ENCODE measurements at places on chromosomes 3 and 15.

GRCh38 chr15:89814112-89814742, 425 bp downstream of the ANPEP start:
- DNase-seq: no peak

GRCh38 chr3:72465853-72466252, 382.4 kb downstream of the SHQ1 start:
- no peak for DNase-seq

GRCh38 chr3:110881069-110881468, 190.5 kb upstream of the NECTIN3 start:
- DNase-seq: peak; percentile 13

DNA sequence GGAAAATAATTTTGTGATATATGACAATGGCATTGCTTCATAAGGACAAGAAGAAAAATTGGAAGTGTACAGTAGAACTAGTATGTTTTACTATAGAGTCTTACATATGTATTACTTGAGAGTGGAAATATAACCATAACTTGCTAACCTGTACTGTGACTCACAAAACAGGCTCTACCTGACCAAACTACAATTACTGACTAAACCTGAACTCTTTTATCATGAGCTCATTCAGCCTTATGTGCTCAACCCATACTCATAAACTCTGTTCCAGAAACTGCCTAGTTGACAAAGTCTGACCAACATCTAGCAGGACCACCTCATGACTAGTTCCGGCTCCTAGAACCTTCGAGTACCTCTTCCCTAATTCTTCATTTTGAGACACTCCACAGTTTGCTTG, 6.3 kb downstream of the CDIN1 start:
- DNase-seq: no peak

GRCh38 chr3:114241262-114241661, 3.9 kb upstream of the ZNF80 start:
- DNase-seq: no peak

GRCh38 chr3:45560281-45560971, 34.1 kb upstream of the LIMD1 start:
- no peak for DNase-seq

DNA sequence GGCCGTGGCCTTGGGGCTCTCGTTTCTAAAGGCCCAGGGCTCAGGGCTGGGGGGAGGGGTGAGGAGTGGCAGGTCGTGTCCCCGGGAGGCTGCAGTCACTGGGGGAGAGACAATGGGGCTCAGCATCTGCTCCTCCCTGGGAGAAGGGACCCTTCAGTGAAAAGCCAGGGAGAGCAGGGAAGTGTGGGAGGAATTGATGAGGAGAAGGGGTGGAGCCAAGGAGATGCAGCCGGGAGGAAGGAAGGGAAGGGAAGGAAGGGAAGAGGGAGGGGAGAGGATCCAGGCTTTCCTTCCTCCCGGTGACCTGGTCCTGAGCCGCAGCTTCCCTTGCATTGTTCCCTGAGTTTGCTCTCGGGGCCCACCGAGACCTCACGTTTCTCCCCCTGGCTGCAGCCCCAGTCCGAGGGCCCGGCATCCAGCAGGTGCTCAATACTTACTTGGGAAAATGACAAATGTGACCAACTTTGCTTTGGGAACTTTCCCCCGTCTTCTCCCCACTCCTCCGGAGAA, 1.4 kb upstream of the ZNF710 start:
- DNase-seq: peak; percentile 46

- DNase-seq: no peak
These were observed 100.6 kb downstream of the ZNF609 start for GRCh38 chr15:64560998-64561397.

- no peak for DNase-seq
These were observed 708.7 kb downstream of the VGLL3 start for GRCh38 chr3:86282106-86282787.

DNA sequence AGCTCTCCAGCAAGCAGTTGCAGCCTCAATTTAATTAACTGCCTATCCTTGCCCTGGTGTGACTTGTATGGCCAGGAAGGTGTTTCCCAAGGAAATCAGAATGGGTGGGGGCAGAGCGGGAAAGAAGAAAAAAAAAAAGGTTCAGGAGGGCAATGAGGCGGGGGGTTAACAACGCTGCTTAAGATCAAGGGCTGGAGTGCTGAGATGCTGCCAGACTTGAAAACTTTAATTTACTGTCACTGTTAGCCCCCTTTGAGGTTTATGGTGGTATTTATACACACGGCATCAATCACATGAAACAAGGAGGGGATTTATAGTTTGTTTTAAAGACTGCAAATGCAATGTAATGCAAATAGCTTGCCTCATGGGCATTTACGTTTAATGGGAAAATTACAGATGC, 319.4 kb upstream of the NR2F2 start:
- no peak for DNase-seq

DNA sequence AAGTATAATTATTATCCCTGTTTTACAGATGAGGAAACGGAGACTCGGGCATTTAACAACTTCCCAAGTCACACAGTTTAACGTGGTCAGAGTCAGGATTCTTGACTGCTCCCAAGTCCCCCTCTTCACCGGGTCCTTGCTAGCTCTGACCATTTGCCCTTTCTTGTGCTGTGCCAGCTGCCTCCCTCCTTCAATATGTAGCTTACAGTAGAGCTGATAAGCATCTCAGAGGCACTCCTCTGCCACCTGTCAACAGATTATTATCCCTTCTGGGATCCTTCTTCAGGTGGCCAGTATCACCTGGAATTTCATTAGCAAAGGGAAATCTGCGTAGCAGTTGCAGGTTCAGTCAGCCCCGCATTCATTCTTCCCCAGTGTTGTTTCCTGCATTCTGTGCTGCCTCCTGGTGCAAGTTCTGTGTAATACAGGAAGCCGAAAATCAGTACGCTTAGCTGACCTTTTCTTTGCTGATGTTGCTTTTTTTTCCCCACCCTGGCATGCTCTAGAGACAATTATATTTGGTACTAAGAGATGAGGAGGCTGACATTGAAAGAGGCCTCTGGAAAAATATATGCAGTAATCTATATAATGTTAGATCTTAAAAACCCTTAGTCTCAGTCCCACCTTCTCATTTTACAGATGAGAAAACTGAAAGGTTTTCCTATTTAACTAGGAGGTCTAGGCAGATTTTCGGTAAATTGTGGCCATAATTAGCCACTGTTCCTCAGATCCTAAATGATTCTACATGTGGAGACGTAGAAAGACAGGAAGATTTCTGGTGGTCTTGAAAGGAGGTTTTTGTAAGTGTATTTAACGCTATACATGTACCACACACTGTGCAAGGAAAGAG, 24.8 kb downstream of the TMOD2 start:
- peak; percentile 30 for DNase-seq

GRCh38 chr15:79516155-79516554, 84.0 kb downstream of the MINAR1 start:
- no peak for DNase-seq

DNA sequence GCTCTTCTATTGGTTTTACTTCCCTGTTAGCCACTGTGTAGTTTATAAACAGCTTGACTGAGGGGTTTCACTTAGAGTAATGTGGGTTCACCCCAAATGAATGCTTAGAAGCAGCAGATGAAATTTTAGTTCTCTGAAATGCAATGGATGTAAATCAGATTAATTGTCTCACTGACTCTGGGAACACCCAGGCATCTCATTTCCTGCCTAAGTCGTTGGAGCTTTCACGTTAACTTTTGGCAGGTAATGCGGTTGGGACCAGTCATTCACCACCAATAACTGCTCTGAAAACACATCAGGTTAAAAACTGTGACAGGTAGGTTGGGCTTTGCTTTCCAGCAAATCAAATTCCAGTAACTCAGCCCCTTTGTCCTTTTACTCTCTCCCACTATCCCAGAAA, 775.4 kb downstream of the NTRK3 start:
- DNase-seq: no peak

- peak; percentile 33 for DNase-seq
These were observed 141.0 kb upstream of the RASGRP1 start for GRCh38 chr15:38705436-38706219.

DNA sequence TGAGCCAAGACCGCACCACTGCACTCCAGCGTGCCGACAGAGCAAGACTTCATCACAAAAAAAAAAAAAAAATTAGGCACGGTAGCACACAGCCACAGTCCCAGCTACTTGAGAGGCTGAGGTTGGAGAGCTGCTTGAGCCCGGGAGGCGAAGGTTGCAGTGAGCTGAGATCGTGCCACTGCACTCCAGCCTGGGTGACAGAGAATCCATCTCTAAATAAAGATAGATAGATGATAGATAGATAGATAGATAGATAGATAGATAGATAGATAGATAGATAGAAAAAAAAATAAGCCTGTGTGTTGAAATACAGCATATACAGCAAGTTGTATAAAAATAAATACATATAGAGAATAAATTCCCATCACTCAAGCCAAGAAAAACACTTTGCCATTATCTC, 37.3 kb downstream of the PTH1R start:
- DNase-seq: no peak

- no peak for DNase-seq
These were observed 460.0 kb downstream of the PDCD6IP start for GRCh38 chr3:34258271-34258998.

DNA sequence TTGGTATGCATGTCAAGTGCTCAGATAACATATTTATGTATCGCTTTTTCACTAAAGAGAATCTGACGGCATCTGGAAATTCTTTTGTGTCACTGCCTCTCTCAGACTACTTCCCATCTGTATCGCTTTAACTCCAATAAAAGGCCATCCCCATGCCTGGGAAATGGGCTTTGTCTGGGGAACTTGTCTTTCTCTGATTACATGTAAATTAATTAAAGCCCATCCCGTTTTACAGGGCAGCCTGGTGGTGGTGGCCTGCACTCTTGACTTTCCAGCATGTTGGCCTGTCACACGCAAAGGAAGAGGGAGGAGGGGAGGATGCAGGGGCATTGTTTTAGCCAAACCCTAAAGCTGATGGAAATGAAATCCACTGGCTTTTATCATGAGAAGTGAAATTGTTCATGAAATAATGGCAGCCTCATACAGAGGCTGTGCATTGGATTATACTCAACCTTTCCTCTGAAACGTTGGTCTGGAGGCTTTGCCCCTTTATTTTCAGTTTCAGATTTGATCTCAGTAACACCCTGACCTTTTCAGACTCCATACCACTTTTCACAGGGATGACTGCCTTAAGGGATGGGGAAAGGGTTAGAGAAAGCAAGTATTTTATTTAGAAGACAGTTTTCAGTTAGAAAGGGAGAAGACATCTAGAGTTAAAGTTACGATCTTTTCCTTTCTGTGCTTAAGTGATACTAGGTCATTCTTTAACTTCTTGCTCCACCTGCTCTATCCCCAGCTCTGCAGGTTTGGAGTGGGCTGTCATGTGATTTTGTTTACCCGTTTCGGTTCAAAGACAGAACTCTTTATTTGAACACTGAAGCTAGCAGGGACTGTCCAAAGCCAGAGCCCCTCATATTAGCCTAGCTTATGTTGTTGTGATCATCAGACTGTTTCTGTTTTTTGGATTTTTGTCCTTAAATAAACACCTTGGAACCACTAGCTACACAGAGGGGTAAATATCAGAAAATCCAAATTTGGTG, 94.6 kb upstream of the CTDSPL start:
- peak; percentile 17 for DNase-seq

DNA sequence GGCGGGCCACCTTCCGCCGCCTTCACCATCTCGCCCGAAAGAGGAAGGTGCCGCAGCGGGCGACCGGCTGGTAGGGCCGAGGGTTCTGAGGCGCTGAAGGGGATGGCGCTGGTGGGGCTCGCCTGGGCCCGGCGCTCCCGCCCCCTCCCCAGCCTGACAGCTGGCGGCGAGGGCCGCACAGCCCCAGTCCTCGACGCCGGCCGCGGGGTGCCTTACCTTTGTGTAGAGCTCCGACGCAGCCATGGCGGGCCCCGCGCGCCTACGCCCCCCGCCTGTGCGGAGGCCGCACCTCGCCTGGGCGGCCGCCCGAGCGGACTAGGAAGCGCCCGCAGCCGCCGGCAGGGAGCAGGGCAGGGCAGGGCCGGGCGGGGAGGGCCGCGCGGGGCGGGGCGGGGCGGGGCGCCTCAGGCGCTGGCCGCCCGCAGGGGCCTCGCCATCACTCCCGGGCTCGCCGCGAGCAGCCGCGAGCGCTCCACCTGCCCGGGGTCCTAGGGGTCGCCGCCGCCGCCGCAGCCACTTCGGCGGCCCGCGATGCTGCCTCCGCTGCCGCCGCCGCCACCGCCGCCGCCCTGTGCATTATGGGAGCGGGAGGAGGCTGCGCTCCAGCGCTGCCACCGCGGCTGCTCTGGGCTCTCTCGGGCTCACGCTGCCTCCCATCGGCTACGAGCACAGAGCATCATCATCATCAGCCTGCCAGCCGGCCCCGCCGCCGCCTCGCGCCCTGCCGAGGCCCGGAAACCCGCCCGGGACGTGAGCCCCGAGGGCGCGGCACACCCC, at the start of gene MYO5A:
Gene MYO5A, minus strand, starts transcription at position 317 of the 777 bp plus-strand sequence. Its CDS starts 74 bp downstream, at position 243.
- peak; percentile 78 for DNase-seq

- no peak for DNase-seq
These were observed 2.1 kb downstream of the AMIGO3 start for GRCh38 chr3:49717211-49717958.

- peak; percentile 33 for DNase-seq
These were observed 1588.2 kb downstream of the SI start for GRCh38 chr3:163490119-163490518.

GRCh38 chr3:163983940-163984339, 1094.4 kb downstream of the SI start:
- DNase-seq: no peak

GRCh38 chr3:46370839-46371518, at the start of gene CCR5:
Gene CCR5 (plus strand): TSS chr3:46370946. CDS start chr3:46372903, 1,957 bp downstream.
- DNase-seq: no peak

DNA sequence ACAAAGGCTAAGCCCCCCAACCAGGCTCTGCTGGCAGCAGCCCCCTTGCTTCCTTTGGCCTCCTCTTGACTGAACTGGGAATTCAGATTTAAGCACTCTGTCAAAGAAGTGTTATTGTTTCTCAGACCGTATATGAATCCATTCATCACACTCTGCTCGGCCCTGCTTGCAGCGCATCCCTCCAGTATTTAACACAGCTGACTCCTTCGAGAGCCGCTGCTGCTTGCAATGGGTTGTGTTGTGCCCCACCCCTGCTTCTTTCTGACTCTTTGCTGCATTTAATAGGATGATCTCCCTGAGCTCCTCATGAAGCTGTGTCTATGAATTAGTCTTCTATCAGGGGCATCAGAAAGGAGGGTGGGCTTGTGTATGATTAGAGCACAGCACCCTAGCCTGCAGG, 31.2 kb downstream of the C3orf20 start:
- DNase-seq: no peak

- DNase-seq: no peak
These were observed 37.2 kb downstream of the DPH3 start for GRCh38 chr3:16227566-16227965.

GRCh38 chr3:150247441-150247840, 160.7 kb upstream of the TSC22D2 start:
- no peak for DNase-seq

- no peak for DNase-seq
These were observed 50.5 kb downstream of the CTDSPL start for GRCh38 chr3:37912052-37912733.

All from fibroblast of skin of scalp (primary cell).